ENCODE measurements at places on chromosomes 1 and 21.

GRCh38 chr21:29208682-29209059 lies 78.2 kb downstream of the MAP3K7CL start:
- peak; percentile 65 for DNase-seq

DNA sequence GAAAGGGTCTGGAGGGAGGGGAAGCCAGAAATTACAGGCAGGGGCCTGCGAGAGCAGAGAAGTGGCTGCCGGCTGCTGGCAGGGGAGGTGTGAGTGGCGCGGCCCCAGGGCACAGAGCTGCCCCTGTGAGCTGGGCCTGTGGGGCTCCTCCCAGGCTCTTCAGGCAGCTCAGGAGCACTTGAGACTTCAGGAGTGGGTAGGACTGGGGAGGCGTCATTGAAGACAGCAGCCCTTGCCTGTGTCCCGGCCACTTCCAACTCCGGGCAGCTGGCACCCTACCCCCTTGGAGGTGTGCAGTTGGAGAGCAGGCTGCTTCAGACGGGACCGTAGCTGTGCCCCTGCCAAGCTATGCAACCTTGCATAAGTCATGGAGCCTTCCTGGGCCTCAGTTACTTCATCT lies 87.5 kb upstream of the ACTL8 start:
- DNase-seq, result no peak

DNA sequence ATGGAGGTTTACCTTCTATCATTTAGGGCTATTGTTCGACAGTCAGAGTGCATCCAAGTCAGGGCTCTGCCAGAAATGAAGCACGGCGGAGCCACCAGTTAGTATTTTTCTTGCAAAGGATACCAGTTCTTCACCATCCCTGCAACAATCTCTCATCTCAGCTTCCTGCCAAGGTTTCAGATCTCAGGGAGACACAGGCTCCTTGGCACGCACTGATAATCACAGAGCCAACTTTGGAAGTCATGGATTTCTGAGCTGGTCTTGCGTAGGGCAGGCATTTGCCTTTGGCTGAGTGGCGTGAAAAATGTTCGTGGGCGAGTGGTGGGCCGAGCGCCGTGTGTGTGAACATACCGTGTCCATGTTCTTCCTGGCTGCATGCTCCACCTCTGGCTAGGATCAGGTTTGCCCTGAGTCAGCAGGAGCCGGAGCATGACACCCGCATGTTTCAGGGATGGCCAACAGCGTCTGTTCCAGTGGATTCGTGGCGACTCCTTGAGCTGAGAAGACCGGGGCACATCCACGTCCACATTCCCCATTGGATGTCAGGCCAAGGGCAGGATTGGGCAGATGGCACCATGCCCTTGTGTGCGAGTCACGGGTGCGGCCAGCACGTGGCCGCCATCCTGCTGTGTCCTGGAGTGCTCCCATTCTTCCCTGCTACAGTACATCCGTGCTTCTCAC lies 118.5 kb upstream of the C1orf174 start:
- no peak for DNase-seq

DNA sequence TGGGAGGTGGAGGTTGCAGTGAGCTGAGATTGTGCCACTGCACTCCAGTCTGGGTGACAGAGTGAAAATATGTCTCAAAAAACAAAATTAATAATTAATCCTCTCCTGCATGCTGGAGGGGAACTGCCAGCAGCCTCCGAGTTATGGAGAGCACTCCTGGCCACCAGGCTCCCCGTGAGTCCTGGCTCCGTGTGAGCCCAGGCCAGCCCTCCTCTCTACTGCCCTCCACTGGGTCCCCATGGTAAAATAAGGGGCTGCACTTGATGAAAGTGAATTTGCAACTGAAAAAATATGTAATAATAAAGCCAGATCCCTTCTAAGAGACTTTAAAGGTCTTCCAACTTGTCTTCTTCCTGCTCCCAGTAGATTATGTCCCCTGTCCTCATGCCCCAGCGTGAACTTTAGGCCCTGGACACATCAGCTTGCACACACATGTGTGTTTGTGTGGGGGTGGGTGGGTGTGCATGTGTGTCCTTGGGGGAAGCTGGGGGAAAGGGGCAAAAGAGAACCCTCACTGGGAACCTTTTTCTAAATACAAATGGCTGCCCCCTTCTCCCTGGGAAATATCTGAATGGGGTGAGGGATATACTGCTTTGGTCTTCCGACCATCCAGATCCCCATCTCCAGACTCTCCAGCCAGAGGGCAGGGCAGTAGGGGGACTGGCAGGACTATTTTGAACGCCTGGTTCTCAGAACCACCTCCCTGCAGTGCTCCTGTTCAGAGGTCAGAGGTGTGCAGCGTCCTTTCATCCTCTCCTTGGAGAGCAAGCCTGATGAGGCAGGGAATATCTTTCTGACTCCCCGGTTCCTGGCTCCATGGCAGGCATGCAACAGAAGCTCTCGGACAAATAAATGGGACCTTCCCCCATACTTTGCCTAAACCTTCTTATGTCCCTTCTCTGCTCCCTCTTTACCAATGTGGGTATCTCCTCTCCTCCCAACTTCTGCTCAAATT lies 26.2 kb downstream of the NEK2 start:
- DNase-seq, result no peak

DNA sequence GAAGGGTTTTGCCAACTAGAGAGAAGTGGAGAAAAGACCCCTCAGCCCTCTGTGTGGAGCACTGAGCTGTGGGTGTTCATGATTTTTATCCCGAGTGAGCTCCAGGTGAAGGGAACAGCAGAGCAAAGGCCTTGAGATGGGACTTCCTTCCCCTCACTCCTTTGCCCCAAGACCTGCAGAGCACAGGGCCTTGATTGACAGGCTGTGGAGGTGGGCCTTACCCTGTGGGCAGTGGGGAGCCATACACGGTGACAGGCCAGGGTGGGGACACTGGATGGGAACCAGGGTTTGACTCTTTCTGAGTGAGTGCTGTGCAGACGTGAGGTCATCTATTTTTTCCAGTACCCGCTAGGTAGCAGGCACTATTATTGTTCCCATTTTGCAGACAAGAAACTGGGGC lies 10.5 kb downstream of the KCNQ4 start:
- no peak for DNase-seq

GRCh38 chr1:85473390-85473789 lies 8.4 kb upstream of the DDAH1 start:
- no peak for DNase-seq

GRCh38 chr21:36813052-36813451 lies 114.1 kb downstream of the SIM2 start:
- DNase-seq, result no peak

Data from amniotic stem cell (primary cell).